ENCODE measurements at places on chromosomes 2 and 18.

- no peak for DNase-seq
Observed at GRCh38 chr18:61335684-61336555, 2.7 kb downstream of the CDH20 start.

DNA sequence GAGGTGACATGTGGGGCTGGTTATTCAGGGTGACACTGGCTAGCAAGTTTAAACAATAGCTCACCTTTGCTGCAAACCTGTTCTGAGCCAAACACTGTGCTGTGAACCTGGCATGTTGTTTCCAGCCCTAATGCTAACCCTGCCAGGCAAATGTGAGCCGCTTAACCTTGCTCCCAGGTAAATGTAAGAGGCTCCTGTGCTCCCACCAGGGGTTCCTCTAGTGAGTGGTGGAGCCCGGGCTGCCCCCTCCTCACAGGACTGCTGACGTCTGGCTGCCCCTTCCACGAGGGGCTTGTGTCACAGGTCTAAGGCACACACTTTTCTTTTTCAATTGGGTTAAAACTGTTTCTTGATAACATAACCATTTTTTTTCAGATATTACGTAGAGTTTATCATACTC is 223.7 kb downstream of the DCDC2C start:
- DNase-seq = no peak

DNA sequence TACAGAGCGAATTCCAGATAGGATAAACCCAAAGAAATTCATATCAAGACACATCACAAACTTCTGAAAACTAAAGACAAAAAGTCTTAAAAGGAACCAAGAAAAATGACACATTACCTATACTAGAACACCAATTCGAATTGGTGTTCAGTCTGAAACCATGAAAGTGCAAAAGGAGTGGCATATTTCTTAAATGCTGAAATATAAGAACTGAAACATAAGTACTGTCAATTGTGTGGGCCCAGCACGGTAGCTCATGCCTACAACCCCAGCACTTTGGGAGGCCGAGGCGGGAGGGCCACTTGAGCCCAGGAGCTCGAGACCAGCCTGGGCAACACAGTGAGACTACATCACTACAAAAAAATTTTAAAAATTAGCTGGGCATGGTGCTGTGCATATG is 43.4 kb downstream of the TMEM131 start:
- no peak for DNase-seq

- no peak for DNase-seq
Observed at GRCh38 chr2:234330902-234331301, 166.0 kb downstream of the ARL4C start.

DNA sequence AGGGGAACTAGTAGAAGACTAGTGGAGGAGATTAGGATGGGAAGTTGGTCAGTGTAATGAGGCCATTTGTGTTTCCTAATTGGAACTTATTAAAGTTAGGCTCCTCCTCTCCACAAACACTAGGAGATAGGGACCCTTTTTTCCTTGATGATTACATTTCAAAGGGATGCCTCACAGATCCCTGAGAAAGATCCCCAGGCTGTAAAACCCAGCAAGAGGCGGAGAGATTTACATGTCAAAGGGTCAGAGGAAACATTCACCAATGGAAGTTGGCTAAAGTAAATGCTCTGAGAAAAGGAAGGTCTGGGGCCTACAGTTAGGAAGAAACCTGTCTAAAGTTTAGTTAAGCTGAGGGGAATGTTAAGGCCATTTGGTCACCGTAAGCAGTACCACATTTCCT is 1.4 kb upstream of the CCDC85A start:
- no peak for DNase-seq

DNA sequence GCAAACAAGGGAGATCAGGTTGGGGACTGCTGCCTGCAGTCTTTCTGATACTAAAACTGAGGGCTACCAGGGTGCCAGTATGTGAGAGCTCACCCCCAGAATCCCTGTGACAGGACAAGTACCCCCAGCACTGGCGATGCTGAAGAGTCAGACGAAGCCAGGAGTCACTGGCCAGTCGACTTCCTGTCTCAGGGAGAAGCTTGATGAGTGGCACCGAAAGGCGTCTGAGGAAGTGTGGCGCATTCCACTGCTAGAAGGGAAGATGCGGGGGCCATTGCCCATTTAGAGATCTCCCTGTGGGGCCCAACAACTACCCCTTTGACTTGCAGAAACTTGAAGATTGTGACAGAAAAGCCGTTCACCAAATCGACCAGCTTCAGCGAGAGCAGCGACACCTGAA is 22.0 kb downstream of the MXD1 start:
- no peak for DNase-seq

DNA sequence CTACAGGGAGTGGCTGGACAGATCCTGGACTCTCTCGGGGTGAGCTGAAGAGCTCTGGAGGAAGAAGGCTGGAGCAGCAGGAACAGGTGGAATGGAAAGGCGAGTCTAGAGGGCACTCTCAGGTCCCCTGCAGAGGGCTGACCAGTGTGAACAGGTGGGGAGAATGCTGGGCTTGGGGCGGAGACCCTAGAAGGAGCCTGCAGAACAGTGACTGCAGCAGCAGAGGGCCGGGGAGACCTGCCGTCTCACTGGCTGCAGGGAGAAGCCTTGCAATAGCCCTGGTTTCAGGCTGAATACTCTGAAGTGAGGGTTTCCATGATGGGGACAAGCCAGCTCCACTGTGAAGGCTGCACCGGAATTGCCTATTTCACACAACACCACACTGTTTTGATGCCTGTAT is 626.7 kb upstream of the SALL3 start:
- no peak for DNase-seq

- no peak for DNase-seq
Observed at GRCh38 chr2:203842373-203842772, 25.2 kb upstream of the CTLA4 start.

Measured in NCI-H1092 treated with DMSO at 0.1 percent for 48 hours (cell line).